ENCODE measurements at places on chromosomes 7 and 10. TPM values are rescaled to one million over a fixed set of nuclear protein-coding genes. Genes with fewer than 3 reads are reported as not detected.

The BAMBI gene
- total RNA-seq, result 29.6 TPM

The SUPV3L1 gene
- 40.4 TPM for total RNA-seq

The MYL10 gene
- total RNA-seq, result not detected

The ERVW-1 gene
- total RNA-seq, result not detected

The HTR7 gene
- 0.10 TPM for total RNA-seq
